ENCODE measurements at places on chromosomes 12 and 14.

DNA sequence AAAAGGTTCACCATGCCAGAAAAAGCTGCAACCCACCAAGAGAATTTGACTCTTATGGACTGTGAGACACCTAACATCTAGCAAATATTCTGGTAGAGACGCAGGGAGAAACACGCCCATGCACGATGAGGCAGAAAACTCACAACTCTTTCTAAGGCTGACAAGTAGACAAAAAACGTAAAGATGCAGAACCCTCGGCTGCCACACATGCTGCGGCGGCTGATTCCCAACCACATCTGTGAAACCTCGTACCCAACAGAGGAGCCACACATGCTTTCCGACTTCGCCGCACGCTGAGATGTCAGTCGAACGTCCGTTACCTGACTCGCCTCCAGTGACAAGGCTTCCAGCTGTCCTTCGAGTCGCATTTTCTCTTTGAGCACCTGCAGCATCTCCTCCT is 21.8 kb downstream of the GOLGA3 start:
- DNase-seq: no peak

- DNase-seq: peak; percentile 48
These were observed 620 bp downstream of the TMTC1 start for GRCh38 chr12:29782871-29783772.

DNA sequence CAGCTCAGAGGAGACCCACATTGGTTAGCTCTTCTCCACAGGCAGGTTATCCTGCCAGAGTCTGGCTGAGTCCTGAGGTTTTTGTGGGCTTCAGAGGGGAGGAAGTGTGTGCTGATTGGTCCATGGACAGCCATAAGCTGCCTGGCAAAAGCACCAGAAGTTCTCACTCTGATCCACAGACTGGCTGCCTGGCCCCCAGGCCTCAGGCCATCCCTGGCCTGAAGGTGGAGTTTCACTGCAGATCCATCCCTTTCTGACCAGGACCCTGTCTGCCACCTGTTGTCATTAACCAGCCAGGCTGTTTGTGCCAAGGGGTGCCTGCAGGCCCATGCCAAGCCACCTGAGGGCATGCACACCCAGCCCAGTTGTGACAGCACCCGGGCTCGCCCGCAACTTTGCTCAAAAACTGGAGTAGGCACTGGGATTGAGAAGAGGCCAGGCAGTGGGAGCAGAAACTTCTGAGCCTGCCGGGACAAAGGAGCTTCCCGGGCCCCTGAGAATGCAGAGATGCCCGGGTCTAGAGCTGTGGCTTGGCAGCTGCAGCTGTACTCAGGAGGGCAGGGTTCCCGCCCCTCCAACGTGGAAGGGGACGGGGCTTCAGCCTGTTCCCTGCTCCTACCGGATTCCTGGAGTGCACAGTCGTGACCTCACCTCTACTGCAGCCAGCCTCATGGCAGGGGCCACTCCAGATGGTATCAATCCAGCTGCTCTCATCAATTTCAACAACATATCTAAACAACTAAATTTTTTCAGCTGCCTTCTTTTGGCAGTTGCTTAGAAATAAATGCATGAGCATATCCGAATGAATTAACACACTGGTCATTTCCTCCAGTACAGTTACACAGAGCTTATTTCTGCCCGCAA is 1277.3 kb downstream of the SLC16A7 start:
- DNase-seq: no peak

- no peak for DNase-seq
These were observed 233.6 kb downstream of the KTN1 start for GRCh38 chr14:55813630-55814029.

DNA sequence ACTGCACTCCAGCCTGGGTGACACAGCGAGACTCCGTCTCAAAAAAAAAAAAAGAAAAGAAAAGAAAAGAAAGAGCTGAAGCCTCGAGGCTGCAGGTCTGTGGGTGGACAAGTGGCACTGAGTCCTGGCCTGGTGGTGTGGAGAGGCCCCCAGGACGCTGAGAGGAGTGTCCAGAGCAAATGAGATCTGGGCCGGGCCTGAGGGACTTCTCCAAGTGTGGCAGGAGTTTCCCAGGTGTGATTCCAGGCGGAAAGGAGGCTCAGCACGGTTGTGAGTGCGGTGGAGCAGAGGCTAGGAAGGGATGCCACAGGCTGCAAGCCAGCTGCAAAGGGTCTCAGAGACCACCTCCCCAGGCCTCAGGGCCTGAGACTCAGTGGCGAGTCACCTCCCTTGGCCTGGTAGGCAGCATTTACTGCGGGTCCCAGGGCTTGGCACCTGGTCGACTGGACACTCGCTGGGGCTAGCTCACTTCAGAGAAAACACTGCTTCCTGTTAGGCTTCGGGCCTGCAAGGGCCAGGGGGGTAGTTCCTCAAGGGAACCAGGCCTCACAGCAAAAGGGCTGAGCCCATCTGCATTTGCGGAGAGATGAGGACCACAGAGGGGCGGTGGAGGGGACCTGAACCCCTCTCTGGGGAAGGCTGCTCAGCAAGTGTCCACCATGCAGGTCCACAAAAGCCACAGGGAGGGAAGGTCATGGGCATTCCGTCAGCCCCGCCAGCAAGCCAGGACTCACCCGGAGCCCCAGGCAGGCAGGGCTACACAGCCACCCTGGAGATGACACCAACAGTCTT is 11.7 kb downstream of the TTC7B start:
- no peak for DNase-seq

GRCh38 chr12:32502693-32503502 is 103.5 kb downstream of the FGD4 start:
- DNase-seq: no peak

GRCh38 chr12:70540996-70541395 is 96.2 kb downstream of the PTPRB start:
- no peak for DNase-seq

- no peak for DNase-seq
These were observed 377.1 kb downstream of the SLC16A7 start for GRCh38 chr12:59972905-59973304.

DNA sequence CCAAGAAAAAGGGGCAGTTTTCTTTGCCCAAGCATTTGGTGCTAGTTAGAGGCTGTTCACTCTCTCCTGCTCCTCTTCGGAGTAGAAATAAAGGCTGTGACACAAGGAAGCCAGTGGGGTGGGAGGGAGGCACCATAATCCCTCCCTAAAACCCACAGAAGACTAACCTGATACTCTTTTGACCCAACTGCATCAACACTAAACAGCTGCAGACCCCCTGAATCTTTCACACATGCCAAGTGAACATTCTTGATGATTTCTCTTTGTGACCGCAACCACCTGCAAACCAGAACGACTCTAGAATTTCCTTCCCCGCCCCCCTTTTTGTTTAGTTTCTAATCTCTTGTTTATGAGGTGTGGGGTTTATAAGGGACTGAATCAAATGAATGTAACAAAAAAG is 175.8 kb upstream of the BCL2L14 start:
- DNase-seq: no peak

- no peak for DNase-seq
These were observed 342 bp downstream of the DICER1 start for GRCh38 chr14:95157048-95157326.

DNA sequence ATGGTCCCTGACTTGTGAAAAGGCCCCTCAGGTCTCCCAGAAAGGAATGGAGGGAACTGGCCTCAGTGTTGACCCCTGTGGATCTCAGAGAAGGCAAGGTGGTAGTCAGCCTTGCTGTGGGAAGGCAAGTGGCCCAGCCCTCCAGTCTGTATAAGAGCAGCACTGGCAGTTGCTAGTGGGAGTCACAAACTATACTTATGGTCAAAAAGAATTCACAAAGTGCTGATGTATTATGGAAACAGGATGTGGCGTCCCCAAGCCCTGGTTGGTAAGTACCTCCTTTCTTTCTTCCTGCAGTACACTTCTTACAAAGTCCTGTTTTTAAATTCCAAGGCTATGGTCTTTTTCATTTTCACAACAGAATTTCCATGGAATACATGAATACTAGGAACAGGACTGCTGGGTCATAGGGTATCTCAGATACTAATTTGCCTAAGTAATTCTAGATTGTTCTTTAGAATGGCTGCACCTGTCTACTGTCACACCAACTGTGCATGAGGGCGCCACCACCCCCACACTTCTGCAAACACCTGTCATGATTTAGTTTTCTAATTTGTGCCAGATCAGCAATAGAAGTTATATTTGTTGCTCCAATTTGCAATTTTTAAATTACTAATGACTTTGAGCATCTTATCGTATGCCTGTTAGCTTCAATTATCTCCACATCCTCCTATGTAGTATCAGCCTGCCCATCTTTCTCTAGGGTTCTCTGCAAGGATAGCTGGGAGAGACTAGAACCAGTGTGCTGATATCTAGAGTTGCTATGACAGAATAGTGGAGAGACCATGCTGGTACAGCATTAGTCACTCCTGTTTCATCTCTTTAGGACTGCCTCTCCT is 40.7 kb upstream of the TMEM263 start:
- no peak for DNase-seq

GRCh38 chr12:108793756-108794441 is 62.6 kb upstream of the CORO1C start:
- no peak for DNase-seq

- DNase-seq: no peak
These were observed 20.9 kb downstream of the ACVR1B start for GRCh38 chr12:51972422-51972812.

- DNase-seq: no peak
These were observed 45.8 kb downstream of the ARL6IP4 start for GRCh38 chr12:123026094-123026853.

- no peak for DNase-seq
These were observed 6.8 kb downstream of the PARP2 start for GRCh38 chr14:20350282-20350681.

- peak; percentile 96 for DNase-seq
These were observed at the start of gene TMX1 for GRCh38 chr14:51239813-51240803. Gene TMX1, plus strand, starts transcription at chr14:51240247. Its CDS starts 46 bp downstream, at chr14:51240293.

DNA sequence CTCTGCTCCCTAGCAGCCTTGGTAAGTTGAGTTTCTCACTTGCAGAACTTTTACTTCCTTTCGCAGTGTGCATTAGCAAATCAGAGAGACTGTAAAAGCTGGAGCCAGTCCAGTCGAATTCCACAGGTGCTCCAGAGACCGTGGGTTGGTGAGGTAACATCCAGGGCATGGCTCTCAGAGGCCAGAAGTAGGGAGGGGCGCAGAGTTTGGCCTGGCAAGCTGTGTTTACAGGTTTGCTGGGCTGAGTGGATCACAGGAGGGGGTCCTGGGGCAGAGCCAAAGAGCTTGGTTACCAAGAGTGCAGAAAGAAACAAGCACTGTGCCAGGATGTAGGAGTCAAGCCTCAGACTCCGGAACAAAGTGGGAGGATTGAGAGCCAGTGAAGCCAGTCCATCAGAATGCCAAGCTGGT is 10.2 kb upstream of the BHLHE41 start:
- DNase-seq: no peak

GRCh38 chr12:55728186-55728938 is 447 bp downstream of the CD63 start:
- DNase-seq: peak; percentile 82

- no peak for DNase-seq
These were observed 141.0 kb downstream of the PAH start for GRCh38 chr12:102776041-102776440.
